Retinal pigment epithelial cell (primary cell): ENCODE measurements at places on chromosomes 13 and 19.

GRCh38 chr19:5156231-5156986 lies 184.2 kb downstream of the PTPRS start:
- DNase-seq, result no peak

GRCh38 chr19:11710313-11710712 lies 28.4 kb downstream of the ZNF823 start:
- DNase-seq, result no peak

- no peak for DNase-seq
These were observed 554.1 kb downstream of the TBC1D4 start for GRCh38 chr13:74927823-74928222.

- no peak for DNase-seq
These were observed 32.6 kb upstream of the ASF1B start for GRCh38 chr19:14168993-14169392.

DNA sequence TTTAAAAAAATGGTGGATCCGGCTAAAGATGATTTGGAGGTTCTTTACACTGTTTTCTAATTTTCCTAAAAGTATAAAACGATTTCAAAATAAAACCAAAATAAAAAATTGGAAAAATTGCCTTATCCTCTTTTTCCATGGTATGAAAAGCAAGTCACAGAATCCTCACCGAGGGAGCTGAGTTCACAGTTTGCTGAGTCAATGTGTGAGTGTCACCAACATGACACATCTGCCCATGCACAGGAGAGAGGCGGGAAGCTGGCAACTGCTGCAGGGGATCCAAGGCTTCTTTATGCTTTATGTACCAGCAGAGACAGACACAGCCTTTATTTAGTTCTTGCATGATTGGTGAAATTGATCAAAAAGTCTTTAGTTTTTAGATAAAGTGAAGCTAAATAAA lies 157.8 kb downstream of the TNFSF13B start:
- no peak for DNase-seq

DNA sequence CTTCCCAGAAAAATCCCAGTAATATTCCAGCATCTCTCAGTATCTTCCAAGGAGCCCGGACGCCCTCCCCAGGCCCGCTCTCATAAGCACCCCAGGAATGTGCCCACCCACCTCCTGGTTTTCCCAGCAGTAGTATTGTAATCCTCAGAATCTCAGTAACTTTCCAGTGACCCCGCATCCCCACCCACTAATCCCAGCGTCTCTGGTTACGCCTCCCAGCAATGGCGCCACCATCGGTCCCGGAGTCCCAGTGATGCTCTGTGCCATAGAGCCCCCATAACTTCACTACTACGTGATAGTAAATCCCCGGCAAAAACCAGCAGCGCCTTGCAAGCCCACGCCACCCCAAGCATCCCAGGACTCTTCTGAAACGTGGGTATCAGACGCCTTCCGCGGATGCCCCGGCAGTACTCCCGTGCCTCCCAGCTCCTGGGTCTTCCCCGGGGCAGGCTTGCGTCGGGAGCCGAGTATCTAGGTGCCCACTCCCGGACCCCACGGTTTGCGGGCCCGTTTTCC lies 928 bp upstream of the PNPLA6 start:
- DNase-seq, result peak; percentile 82

DNA sequence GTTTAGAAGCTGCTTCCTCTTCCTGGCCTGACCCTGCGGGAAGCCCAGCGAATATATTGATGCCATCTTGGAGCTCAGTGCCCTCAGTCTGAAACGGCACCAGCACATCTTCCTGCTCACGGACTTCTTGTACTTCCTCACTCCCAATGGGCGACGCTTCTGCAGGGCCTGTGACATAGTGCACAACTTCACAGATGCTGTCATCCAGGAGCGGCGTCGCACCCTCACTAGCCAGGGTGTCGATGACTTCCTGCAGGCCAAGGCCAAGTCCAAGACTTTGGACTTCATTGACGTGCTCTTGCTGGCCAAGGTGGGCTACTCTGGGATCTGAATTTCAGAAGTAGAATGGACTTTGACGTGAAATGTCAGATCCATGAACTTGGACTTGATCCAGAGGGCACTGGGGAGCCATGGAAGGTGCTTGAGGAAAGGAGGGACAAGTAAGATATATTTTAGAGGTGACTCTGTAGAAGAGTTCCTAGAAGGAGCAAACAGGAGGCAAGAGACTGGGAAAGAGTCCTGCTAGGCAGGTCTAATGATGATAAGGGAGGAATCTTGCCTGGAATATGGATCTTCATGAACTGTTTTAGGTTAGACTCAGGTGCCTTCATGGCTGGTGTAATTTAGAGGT lies 38.4 kb upstream of the CYP4F8 start:
- DNase-seq, result no peak

DNA sequence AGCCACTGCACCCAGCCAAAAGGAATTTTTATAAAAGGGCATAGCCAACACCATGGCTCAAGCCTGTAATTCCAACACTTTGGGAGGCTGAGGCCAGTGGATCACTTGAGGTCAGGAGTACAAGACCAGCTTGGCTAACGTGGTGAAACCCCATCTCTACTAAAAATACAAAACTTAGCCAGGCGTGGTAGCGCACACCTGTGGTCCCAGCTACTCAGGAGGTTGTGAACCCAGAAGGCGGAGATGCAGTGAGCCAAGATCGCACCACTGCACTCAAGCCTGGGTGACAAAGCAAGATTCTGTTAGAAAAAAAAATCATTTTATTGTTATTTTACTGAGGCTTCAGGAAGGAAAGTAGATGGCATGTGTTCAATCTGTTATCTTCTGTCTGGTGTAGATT lies 31.3 kb upstream of the FOXO1 start:
- DNase-seq, result no peak

DNA sequence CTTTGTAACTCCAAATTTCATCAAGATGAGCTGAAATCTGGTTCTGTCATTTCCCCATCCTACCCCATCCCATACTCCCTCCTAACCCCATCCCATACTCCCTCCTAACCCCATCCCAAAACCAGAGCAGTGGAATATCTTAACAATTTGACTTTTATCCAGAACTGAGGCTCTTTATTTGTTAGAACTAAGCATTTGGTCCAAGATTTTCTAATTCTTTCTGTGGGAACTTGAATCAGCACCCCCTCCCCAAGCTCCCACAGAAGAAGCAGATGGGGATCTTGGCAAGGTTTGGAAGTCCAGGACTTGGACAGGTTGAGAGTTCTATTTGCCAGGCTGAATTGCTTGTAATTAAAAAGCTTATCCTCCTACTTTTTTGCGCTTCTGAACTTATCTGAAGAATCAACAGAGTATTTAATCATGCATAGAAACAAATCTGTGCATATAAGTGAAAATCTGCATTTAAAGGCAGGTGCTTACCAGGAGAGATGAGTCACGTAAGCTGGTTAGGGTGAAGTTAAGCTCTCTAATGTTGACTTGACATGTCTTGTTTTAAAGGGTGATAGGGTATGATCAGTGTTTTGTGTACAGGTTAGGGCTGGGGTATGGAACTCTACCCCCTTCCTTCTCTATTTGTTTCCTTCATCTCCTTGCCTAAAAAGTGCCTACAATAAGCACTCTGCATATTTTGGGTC lies 111.1 kb downstream of the COG6 start:
- no peak for DNase-seq
